Memory B cell (primary cell): ENCODE measurements at places on chromosomes 12 and 14.

DNA sequence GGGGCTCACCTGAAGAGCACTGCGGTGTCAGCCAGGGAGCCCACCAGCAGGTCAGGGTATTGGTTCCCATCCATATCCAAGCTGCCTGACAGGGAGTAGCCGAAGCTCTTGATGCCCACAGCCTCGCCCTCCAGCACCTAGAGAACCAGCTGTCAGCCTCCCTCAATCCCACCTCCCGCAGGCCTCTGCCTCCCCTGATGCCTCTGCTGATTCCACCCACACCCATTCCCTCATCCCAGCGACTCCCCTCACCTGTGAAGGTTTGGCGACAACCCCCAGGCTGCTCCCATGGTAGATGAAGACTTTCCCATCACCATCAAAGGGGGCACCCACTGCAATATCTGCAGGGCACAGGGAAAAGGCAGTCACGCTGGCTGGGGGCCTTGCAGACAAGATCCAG lies 10.0 kb downstream of the ITGA7 start:
- no peak for DNase-seq

GRCh38 chr14:51335961-51336723 lies 96.1 kb downstream of the TMX1 start:
- no peak for DNase-seq

DNA sequence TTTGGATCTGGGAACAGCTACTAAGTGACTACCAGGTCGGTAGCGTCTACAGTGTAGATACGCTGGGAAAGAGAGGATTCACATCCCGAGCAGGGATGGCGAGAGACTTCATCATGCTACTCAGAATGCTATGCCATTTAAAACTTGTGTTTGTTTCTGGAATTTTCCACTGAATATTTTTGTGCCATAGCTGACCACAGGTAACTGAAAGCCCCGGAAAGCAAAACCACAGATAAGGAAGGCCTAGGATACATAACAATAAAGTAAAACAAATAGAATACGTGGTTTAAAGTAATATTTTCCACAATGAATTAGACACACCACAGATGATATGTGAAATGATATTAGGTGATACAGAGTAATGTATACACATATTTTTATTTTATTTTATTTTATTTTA lies 7.9 kb upstream of the HCAR1 start:
- no peak for DNase-seq

- no peak for DNase-seq
Observed at GRCh38 chr14:97117693-97118092, 320.5 kb downstream of the VRK1 start.

DNA sequence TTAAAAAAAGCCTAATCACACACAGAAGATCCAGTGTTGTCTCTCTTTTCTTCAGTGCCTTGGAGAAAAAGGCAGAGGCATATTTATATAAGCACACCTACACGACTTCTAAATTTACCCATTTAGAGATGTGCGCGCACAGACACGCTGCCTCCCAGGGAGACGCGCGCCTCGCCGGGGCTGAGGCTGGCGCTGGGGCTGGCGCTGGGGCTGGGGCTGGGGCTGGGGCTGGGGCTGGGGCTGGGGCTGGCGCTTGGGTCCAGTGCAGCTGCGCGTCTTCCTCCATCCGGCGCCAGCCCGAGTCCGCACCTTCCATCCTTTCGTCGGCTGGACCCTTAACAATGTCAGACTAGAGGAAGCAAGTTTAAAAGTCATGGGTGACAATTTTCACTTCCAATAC lies 118.4 kb upstream of the ARID2 start:
- no peak for DNase-seq

GRCh38 chr12:6336889-6337853 lies 4.7 kb downstream of the TNFRSF1A start:
- no peak for DNase-seq

DNA sequence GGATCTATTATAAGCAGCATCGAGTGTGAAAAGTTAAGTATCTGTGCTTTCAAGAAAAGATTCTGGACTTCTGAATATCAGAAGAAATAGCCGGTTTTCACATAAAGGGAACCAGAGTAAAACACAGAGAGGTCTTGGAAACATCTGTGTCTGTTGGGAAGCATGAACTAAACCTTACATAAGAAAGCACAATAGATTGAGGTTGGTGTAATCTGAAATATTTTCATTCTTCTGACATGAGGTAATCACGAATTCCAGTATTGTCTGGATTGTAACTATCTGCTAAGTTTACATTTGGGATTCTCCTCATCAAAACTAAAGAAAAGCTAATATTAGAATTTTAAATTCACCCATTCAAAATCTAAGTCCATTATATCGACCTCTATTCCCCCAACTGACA lies 161.3 kb downstream of the CPNE8 start:
- DNase-seq: no peak

DNA sequence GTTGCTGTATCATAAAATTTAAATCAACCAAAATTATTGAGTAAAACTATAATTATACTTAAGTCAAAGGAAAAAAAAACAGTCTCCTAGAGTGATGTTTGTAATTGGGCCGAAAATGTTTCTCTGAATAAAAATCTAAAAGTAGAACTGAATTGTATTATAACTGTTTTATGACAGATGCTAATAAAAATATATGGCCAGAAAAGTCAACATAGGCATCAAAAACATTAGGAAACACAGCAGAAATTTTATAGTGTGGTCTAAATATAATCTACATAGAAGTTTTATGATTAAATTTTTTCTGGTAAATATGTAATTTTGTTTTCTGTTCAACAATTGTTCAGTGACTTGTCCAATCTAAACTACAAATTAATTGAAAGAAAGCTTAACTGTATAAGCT lies 277.8 kb downstream of the ALX1 start:
- no peak for DNase-seq

GRCh38 chr12:93812626-93813025 lies 135.5 kb downstream of the CRADD start:
- no peak for DNase-seq

DNA sequence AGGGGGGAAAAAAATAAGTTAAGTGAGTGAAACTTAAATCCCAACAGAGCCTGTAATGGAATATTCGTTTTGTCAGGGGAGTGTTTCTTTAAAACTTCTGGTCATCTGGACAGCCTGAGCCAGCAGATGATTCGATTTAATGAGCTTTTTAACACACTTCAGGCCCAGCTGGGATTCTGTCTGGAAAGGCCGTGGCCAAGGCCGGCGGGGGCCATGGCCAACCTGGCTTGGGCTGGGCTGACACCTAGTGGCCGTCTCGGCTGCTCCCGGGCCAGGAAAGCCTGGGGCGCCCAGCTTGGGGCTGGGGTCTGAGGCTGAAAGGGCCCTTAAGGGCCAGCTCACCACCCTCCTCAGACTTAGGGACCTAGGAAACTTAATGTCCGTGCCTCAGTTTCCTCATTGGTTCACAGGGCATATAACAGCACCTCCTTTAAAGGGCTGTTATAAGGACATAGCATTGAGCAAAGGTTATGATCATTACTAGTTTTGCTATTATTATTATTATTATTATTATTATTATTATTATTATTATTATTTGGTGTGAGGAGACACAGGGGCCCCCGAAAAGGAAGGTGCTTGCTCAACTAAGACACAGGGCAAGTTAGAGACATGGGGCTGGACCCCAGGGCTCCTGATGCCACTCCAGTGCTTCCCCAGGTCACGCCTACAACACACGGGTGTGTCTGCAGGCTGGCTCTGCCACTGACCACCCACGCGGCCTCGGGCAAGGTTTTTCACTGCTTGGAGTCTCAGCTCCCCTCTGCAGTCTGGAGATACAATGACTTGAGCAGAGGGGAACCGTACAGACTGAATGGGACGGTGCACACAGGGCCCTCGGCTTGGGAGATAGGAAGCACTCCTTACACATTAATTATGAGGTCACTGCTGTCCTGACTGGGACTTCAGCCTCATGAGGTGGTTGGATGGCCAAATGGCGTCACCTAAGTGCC lies 84.0 kb downstream of the SYNE3 start:
- no peak for DNase-seq

- DNase-seq: no peak
Observed at GRCh38 chr12:62098132-62098531, 162.1 kb upstream of the USP15 start.

- no peak for DNase-seq
Observed at GRCh38 chr14:42437809-42438208, 831.1 kb downstream of the LRFN5 start.

DNA sequence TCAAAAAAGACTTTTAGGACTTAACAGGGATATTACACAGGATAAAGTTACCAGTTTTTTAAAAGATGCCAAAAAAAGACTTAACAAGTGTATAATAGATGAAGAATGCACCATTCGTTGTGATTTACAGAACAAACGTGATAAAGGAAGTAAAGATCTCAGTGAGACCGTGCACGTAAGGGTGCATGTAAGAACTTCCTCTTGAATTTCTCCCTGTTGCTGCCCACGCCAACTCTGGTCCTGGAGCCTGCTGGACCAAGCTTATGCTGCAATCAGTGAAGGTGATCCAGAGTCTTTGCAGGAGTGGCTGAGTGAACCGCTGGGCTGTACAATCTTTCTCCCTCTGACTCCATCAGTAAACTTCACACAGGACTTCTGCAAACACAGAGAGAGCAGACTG lies 593.7 kb downstream of the TMEM121 start:
- DNase-seq: no peak

- DNase-seq: no peak
Observed at GRCh38 chr14:67523764-67524633, 9.1 kb upstream of the PLEKHH1 start.

DNA sequence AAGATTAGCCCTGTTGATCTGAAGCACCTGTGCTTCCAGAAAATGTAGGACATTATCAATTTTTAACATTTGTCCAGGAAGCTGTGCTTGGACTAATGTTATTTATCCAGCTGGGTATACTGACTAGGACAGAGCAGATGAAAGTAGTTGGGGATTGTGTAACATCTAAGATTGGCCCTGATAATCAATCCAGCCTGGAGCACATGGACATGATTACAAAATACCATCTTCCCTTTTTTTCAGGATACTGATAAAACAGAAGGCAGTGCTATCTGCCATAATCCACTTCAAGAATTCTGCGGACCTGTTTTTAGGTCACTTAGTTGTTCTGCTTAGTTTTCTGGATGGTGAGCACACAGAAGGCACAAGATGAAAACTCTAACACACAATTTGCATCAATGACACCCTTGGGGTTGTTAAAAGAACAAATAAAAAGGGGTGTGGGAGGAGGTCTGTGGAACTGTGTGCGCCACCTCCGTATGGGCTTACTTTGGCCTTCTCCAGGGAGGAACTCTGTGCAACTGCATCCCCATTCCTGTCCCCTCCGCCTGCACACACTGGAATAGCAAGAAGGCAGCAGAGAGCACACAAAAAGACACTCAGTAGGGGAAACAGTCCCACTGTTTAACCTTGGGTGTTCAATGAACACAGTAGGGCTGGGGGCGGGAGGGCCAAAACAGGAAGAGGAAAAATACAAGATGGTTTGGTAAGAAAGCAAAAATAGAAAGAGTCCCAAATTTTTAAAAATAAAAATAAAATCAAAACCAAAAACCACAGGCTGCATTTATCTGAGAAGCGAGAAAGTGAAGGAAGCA lies 31.1 kb upstream of the DUSP6 start:
- DNase-seq: no peak

DNA sequence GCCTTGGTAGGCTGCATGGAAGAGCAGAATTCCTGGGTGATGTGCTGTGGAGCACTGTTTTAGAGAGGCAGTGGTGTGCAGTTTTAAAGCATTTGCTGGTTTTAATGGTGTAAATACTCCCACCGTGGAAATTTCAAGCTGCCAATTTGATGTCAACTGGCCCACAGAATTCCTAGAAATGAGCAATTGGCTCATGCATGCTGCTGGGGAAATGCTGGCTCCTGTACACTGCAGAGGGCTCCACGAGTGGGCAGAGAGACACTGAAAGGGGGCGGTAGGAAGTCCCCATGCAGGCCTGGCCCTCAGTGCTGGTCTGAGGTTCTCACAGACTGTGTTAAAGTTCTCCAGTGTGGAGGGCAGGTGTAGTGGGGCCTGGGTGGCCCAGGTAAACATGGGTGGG lies 99.4 kb upstream of the NTF3 start:
- DNase-seq: no peak

- no peak for DNase-seq
Observed at GRCh38 chr14:65482757-65483438, 70.4 kb downstream of the FUT8 start.

DNA sequence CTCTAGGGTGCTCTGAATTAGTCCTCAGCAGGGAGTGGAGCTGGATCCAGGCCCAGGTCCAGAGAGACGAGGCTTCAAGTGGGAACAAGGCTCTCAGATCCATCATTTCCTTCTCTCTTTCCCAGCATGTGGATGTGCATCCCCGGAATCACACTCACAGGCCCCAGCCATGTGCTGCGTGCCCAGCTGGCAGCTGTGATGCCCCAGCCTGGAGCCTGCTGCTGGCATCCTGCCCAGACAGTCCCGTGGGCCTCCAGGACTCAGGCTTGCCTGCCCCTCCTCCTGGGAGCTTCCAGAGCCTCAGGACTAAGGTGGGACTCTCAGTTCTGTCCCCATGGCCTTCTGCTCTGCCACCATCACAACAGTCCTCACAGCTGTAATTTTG lies 6.2 kb upstream of the KRT84 start:
- DNase-seq: no peak

- DNase-seq: no peak
Observed at GRCh38 chr14:23005451-23006187, 4.3 kb downstream of the C14orf93 start.

- no peak for DNase-seq
Observed at GRCh38 chr12:117468016-117468415, 106.6 kb upstream of the NOS1 start.

- DNase-seq: no peak
Observed at GRCh38 chr12:119877639-119877948, 474 bp upstream of the CIT start.

- no peak for DNase-seq
Observed at GRCh38 chr12:108833355-108833733, 24.0 kb downstream of the SSH1 start.

DNA sequence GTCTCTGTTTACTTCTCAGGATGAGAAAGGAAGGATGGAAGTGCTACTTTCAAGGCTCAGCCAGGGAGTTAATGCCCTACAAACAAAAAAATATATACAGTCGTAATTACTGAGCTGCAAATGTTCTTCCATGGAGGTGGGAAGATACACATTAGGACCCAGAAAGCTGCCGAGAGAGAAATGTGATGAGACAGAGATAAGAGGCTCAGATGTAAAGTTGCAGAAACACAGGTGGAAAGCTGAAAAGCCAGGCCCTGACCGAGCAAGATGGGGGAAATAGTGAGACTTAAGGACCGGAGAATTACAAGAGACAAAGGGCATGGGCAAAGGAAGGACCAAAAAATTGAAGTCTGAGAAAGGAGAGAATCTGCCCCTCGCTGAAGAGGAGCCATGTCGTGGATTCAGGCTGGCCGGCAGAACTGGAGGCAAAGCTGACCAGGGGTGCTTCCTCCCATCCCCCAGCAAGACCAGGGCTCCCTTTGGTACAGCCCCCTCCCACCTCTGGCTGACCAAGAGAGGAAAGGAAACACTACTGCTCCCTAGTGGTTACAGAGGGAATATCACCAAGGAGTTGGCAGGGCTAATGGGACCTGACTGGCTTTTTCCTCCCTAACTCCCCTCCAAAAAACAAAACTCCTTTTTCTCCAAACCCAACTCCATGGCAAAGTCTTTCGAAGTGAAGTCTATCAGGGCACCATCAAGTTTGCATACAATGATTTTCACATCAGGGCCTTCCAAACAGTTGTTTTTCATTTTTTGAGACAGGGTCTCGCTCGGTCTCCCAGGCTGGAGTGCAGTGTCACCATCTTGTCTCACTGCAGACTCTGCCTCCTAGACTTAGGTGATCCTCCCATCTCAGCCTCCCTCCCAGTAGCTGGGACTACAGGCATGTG lies 12.1 kb downstream of the ZFHX2 start:
- no peak for DNase-seq

- DNase-seq: no peak
Observed at GRCh38 chr12:54601841-54602240, 13.4 kb upstream of the PPP1R1A start.
